ENCODE measurements at places on chromosomes 6 and 20.

DNA sequence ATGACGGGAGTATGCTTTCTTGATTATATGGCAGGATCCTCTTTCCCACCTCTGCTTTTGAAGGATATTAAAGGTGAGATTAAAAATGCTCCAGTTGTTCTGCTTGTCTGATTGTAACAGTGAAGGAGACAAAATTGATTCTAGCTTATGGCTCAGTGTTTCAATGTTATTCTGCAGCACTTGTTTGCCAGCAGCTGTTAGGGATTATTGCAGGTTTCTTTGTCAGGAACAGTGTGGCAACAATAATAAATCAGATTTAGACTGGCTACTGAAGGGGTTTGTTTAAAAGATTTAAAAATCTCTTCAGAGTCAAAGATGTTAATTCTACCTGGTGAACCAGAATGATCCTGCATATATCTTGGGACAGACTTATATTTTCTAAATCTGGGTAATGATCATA is 126.9 kb downstream of the LAMA2 start:
- DNase-seq, result no peak

DNA sequence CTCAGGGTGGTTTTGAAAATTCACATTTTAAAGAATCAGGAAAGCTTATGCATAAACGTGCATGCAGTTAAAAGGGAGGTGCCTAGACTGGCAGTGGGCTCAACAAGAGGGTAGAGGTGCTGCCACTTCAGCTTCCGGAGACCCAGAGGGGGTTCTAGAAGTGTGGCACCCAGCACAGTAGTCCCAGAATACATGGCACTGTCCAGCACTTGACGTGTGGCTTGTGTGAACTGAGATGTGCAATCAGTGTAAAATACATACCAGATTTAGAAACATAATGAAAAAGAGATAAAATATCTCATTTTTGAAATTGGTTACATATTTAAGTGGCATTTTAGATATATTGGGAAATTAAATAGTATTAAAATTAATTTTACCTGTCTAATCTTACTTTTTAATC is 89.3 kb downstream of the RIN2 start:
- DNase-seq, result no peak

DNA sequence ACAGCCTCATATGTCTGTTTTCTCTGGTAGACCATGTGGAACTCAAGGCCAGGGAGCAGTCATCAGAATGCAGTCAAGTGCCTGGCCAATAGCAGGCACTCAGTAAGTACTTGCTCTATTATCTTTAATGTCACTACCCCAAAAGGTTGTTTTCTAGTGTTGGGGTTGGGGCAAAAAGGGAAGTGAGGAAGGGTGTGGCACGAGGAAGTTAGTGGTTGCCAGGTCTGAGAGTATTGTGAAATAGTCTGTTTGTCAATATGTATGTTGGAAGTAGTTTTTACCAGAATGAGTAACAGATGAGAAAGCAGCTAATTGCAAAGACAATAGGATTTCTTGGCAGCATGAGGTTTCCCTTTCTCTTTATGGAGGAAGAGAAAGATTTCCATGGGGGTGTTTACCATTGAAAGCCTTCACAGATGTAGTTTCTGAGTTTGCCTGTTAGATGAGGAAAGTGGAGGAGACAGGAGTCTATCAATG is 59.5 kb upstream of the ARMH2 start:
- DNase-seq, result no peak

DNA sequence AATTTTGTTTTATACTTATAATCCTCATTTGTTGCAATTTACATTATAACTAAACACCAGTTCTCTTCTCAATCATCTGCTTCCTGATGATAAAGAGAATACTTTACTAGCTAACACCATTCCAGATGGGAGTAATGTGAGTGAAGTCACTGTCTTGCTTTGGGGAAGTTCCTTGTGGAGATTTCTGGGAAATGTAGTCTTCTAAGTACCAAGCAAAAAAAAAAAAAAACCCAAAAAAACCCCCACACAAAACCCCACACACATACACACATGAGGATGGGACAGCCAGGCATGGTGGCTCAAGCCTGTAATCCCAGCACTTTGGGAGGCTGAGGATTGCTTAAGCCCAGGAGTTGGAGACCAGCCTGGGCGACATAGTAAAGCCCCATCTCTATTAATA is 2.2 kb upstream of the SNPH start:
- no peak for DNase-seq

- DNase-seq, result no peak
Measured at GRCh38 chr6:161532536-161532935, 258.7 kb upstream of the AGPAT4 start.

DNA sequence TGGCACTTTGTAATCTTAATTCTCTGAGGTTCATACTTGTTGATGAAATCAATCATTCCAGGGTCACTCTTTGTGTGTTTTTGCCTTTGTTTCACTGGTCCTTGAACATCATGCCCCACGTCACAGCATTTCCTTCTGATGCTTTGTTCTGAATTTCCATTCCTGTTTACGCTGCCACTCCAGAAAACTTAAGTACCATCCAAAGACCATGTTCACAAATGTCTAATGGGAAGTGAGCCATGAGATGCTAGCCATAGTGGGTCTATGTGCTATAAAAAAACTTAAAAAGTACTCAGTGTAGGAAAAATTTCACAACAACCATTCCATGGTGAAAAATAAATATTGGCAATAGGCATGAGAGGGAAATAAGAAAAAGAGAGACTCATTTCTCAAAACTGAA is 232.0 kb downstream of the IBTK start:
- DNase-seq, result no peak

DNA sequence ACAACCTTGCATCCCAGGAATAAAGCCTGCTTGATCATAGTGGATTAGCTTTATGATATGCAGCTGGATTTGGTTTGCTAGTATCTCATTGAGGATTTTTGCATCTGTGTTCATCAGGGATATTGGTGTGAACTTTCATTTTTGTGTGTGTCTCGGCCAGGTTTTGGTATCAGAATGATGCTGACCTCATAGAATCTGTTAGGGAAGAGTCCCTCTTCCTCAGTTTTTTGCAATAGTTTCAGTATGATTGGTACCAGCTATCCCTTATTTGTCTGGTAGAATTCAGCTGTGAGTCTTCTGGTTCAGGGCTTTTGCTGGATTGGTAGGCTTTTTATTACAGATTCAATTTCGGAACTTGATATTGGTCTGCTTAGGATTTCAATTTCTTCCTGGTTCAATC is 132.5 kb downstream of the ZFAND3 start:
- no peak for DNase-seq
